Activated T-helper 9 cell treated with anti-CD3 and anti-CD28 coated beads, Interleukin-2, amount 50 U/mL, for 16 hours (primary cell): ENCODE measurements at places on chromosomes 13 and 19.

- DNase-seq, result no peak
Measured at GRCh38 chr13:29963089-29963488, 112.7 kb upstream of the UBL3 start.

DNA sequence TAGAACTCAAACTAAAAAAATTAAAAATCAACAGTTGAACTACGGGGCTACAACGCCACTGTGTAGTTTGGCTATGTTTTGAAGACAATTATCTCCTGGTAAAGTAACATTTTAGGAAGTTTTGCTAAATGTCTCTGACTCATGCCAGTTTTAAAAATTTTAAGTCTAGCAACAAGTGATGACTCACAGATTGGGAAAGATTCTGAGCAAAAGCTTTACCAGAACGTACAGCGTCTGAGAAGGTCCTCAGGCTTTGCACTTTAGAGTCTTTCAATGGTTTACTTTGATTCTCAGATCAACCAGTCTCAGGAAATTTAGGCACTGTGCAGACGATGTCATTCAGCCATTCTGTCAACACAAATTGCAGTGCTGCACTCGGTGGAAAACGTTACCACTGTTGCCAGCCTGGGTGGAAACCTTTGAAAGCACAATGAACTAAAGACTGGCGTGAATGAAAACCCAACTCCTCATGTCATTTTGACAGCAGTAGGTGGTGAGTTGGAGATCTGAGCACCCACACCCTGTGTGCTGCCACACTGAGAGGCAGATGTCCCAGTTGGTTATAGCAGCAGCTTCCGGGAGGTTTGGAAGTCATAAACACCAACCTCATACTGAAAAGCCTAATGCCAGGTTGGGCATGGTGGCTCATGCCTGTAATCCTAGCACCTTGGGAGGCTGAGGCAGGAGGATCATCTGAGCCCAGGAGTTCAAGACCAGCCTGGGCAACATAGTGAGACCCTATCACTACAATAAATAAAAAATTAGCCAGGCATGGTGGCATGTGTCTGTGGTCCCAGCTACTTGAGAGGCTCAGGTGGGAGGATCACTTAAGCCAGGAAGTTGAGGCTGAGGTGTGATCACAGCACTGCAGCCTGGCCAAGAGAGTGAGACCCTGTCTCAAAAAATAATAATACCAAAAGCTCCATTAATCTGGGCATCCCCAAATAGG, 6.3 kb upstream of the WTIP start:
- DNase-seq, result no peak

DNA sequence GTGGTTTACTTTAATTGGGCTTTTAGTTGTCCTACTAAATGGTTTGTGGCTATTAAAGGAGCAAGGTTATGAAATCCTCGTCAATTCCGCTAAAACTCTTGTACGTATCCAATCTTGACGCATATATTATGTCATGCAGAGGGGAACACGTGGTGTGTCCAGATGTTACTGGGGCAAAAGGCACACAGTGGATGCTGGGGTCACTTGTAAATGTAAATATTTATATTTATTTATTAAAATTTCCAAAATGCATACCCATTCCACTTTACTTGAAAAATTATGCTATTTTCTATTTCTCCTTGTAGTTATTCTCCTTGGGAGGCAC, 36.7 kb upstream of the SLC46A3 start:
- no peak for DNase-seq

DNA sequence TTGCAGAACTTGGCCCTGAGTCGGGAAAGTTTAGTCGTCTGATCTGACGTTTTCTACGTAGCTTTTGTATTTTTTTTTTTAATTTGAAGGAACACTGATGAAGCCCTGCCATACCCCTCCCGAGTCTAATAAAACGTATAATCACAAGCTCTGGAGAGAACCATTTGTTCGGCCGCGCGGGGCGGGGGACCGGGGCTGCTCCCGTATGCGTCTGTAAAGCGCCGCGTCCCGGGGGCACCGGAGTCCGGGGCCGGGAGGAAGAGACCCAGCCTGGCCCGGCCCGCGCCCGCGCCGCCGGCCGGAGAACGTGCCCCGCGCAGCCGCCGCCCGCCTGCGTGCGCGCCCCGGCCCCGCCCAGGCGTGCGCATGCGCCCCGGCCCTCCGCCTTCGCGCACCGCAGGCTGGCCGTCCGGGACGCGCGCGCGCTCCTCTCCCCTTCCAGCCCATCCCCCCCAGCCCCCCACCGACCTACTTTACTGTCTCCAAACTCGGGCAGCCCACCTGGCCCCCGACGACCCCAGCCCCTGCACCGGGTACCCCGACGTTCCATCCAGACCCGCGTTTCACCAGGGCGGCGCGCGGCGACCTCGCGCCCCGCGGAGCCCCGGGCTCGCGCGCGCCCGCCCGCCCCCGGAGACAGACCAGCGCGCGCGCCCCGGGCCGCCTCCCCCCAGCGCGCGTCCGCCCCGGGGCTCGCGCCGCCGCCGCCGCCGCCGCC, 785 bp upstream of the USF2 start:
- peak; percentile 71 for DNase-seq

DNA sequence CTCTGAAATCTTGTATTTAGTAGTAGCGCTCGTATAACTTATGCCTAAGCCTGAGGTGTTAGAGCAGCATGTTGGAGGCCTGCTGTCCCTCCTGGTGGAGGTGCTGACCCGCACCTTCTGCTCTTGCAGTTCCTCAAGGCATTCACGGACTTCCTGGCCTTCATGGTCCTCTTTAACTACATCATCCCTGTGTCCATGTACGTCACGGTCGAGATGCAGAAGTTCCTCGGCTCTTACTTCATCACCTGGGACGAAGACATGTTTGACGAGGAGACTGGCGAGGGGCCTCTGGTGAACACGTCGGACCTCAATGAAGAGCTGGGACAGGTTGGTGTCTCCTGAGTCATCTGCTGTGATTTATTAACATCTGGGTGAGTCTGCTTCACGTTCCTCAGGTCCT, 136.7 kb downstream of the ATP11A start:
- DNase-seq, result no peak

GRCh38 chr13:91169321-91170050, 178.0 kb upstream of the MIR17HG start:
- DNase-seq, result no peak

GRCh38 chr19:10797541-10798256, 38.3 kb downstream of the TMED1 start:
- DNase-seq, result peak; percentile 84

- DNase-seq, result no peak
Measured at GRCh38 chr13:109595471-109595870, 190.9 kb downstream of the IRS2 start.
